ENCODE measurements at places on chromosomes 12 and 14.

DNA sequence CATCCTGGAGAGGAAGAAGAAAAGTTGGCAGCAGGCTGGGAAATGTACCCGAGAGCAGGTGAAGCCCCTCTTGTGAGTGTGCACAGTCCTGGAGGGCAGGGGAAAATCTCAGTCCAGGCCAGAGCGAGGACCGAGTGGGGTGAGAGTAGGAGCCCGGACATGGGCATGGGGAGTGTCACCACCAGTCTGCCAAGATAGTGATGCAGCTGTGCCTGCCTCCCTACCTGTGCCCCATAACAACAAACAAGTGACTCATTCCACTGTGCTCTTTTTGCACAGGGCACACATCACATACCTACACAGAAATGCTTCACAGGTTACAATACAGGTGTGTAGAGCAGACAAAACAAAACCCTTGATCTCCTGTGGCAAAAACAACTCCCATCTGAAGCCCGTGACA is 205.9 kb upstream of the PELI2 start:
- no peak for DNase-seq

DNA sequence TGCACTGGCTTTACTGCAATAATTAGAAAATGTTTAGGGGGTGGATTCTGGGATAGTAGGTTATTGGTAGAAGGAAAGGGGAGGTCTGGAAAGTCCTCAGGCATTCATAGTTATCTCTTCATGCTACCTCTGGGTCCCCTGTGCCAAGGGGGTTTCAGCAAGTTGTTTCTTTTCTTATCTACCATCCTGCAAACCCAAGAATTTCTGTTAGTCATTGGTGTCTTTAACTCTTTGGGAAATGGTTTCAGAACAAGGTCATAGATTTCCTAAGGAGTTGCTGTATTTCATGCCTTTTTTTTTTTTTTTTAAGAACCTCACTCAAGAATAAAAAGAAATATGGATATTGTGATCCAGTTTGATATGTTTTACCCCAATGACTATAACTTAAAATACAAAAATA is 63.6 kb downstream of the SLC4A8 start:
- no peak for DNase-seq

- DNase-seq: no peak
Observed at GRCh38 chr14:93784878-93785277, 3.4 kb downstream of the PRIMA1 start.

- DNase-seq: no peak
Observed at GRCh38 chr14:22533739-22534359, 55.2 kb downstream of the DAD1 start.

- DNase-seq: no peak
Observed at GRCh38 chr14:71438684-71439083, 493.5 kb upstream of the RGS6 start.

DNA sequence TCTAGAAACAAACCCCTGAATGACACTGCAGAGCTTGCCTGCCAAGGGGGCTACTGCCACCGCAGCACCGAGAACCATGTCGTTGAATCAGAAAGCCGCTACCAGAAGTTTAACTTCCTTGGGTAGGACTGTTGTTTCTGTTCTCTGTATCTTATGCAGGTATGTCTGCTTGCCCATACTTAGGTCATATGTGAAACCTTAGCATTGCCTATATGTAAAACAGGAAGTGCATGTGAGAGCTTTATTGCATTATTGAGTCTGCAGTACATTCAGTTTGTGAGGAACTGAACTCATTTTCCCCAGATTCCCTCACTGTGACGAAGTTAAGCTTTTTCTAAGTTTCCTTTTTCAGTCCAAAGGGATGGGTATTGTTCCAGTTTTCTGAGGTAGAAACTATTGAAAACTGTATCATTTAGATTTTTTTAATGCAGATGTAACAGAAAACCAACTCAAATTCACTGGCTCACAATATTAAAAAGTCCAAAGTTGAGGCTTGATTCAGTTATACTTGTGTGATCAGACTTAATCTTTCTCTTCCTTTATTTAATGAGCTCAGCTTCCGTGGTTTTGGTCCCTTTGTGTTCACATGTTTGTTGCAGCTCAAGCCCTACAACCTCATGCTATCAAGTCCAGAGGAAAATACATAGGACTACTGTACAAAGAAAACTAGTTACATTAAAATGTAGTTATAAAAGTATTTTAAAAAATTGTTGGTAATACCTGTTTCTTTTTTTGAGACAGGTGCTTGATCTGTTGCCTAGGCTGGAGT is 6.9 kb downstream of the FBXO34 start:
- no peak for DNase-seq

- DNase-seq: no peak
Observed at GRCh38 chr12:121326996-121327674, 25.1 kb downstream of the ANAPC5 start.

- peak; percentile 76 for DNase-seq
Observed at GRCh38 chr14:74618078-74618952, 6.3 kb upstream of the LTBP2 start.

- no peak for DNase-seq
Observed at GRCh38 chr12:34286934-34287333, 264.6 kb downstream of the ALG10 start.

GRCh38 chr12:59036973-59037762 is 116.9 kb upstream of the LRIG3 start:
- no peak for DNase-seq

- DNase-seq: no peak
Observed at GRCh38 chr12:52178443-52178842, 13.4 kb downstream of the KRT80 start.

GRCh38 chr12:77494296-77494695 is 336.4 kb upstream of the NAV3 start:
- no peak for DNase-seq

- DNase-seq: peak; percentile 77
Observed at GRCh38 chr12:120013659-120014380, 24.8 kb downstream of the BICDL1 start.

- DNase-seq: no peak
Observed at GRCh38 chr12:103442822-103443221, 52.9 kb downstream of the C12orf42 start.

DNA sequence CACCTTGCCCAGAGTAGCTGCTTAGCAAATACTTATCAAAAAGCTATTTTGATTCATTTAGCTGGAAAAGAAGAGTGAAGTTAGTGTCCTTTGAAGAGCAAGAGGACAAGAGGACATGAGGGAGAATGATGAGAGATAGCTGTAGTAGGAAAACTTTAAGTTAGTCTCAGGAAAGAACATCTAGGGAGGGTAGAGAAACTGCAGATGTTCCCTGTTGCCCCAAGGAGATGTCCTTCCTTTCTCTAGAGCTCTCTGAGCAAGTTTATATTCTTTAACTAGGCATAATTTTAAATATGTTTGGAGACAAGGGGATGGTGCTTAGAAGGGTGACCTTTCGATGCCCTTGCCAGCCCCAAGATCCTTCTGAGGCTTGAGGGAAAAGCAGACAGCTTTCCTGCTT is 529.1 kb upstream of the TBX3 start:
- no peak for DNase-seq

- no peak for DNase-seq
Observed at GRCh38 chr14:87629788-87630187, 363.2 kb downstream of the GALC start.

DNA sequence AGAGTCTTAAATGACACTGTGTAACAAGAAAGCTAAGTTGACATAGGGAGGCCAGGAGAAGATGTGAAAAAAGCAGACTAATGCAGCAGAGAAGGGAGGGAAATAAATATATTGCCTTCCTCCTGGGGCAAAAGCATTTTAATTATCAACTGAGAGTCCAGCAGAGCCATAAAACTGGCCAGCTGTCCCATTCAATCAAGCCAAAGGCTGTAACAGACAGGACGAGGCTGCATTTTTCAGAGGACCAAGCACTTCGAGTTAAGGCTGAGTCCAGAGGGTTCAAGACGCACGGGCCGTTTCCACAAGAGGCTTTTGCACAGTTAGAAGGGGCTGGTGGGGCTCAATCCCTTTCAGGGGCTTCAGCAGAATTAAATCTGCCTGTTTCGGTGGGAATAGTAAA is 20.4 kb downstream of the MAP3K9 start:
- no peak for DNase-seq

DNA sequence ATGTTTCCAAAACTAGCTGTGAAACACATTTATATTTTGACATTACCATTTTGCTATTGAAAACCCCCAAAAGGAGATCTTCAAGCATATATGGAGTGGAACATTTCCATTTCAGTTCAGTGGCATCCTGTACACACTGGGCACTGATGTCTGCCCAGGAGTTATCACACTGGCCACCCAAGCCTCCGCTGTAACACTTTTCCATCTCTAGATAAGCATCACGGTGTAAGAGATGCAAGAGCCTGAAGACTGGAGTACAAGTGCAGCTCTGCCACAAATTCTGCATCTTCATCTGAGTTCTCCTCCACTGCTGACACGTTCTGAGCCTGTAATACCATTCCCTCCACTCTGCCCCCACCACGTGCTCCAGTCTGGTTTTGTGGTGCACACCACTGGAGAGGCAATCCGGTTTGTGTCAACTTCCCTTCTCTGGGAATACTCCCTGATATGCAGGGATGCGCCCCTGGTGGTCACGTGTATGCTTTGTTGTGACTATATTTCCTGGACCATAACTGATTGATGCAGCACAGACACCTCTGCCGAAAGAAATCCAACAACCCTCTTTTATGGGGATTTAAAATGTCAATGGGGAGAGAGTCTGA is 12.7 kb downstream of the SPTLC2 start:
- DNase-seq: no peak

- no peak for DNase-seq
Observed at GRCh38 chr14:89037065-89037464, 212.6 kb downstream of the TTC8 start.

- no peak for DNase-seq
Observed at GRCh38 chr12:54662026-54662425, 13.9 kb upstream of the DCD start.

DNA sequence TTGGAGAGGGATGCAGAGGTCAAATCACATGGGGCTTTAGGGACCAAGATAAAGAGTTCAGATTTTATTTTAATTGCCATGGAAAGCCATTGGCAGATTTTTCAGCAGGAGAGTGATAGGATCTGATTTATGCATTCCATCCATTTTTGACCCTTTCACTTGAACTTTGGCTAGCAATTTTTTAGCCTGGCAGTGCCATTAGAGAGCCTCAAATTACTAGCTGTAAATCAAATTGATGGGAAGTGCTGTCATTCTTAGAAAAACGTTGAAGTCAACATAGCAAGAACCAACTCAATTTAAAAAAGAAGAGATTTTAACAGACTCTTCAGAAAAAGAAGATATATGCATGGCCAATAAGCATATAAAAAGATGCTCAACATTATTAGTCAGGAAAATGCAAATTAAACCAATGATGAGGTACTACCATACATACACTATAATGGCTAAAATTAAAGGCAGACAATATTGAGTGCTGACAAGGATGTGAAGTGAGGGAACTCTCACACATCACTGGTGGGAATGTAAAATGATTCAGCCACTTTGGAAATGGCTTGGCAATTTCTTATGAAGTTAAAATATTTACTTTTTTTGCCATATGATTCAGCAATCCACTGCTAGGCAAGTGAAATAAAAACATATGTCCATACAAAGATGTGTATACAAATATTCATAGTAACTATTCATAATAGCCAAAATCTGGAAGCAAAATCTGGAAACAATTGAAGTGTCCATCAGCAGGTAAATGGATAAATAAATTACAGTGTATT is 89.7 kb downstream of the PTCSC3 start:
- no peak for DNase-seq

DNA sequence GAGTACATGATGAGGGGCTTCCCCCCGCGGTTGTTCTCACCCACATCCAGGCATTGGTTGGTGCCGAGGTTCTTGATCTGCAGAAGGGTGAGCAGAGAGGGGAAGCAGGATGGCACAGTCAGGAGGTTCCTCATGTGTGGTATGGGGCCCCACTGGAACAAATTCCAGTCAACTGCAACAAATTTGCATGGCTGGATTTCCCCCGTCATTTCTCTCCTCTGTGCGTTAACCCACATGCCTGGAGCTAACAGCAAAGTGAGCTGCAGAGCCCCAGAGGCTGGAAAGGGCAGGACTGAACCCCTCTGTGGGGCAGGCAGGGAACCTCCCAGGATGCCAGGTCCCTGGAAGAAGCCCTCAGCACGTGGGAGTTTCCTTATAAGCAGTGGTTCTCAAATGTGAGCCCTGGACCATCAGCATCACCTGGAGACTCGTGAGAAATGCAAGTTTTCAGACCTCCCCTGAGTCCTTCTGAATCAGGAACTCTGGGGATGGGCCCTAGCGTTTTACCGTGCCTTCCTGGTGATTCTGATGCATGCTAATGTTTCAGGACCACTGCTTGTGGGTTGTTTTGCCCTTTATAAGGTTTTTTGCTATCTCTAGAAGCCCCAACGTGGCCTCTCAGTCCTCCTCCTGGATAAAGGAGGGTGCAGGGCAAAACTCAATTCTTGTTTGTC is 11.0 kb upstream of the CELA1 start:
- peak; percentile 32 for DNase-seq

- DNase-seq: no peak
Observed at GRCh38 chr12:131552492-131552863, 158.4 kb upstream of the SFSWAP start.

DNA sequence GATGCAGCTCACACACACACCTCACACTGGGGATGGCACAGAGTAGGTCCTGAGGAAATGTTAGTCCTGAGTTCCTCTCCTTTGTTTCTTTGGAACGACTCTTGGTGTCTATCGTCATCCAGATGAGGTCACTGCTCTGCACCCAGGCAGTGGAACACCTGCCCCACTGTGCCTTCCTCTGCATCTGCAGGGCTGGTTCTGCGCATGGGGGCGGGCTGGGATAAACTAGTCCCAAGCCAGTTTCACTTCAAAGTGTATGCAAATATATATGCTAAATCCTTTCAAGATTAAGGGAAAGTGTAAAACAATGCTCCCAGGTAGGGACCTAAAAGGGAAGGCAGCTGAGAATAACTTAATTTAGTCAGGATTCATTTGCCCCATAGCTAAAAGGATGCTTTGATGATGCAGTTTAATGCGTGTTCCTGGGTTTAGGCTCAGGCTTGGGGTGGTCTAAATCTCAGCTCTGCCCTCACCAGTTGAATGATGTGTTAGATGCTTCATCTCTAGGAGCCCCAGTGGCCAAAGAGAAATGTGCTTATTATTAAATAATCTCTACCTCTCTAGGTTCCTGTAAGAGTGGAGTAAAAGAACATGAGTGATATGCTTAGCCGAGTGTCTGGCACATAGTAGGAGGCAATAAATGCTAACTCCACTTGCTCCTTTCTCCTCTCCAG is 47.1 kb upstream of the OVCH1 start:
- no peak for DNase-seq

DNA sequence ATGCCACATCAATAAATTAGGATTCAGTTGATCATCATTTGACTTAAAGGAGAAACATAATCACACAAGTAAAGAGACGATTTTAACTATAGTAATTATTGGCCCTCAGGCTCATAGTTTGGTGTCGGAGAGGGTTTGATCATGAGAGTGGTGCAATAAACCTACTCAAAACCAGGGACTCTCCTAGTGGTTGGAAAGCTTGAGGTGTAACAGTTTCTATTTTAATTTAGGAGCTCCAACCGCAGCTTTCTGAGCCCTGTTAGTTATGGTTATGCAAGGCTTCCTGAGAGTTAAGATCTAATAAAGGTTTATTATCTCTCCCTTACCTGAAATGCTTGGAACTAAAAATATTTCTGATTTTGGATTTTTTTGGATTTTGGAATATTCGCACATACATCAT is 36.4 kb downstream of the TMTC2 start:
- DNase-seq: no peak
